ENCODE measurements at places on chromosomes 13 and 19.

GRCh38 chr13:52127783-52128702 is 830 bp downstream of the NEK5 start:
- peak; percentile 15 for DNase-seq

DNA sequence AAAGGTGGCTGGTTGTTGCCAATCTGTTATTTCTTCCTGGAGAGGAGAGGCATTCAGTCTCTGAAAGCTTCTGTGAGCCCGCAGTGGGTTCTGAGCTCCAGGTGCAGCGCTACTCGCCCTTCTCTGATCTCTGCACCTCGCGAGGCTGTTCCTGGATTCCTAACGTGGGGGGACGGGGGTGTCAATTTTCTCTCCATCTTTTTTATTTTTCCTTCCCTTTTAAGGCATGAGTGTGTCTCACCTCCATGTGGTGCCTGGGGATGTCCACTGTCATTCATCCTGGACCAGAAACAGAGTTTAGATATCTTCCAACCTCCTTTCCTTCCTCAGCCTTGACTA is 626 bp downstream of the ZNF233 start:
- no peak for DNase-seq

DNA sequence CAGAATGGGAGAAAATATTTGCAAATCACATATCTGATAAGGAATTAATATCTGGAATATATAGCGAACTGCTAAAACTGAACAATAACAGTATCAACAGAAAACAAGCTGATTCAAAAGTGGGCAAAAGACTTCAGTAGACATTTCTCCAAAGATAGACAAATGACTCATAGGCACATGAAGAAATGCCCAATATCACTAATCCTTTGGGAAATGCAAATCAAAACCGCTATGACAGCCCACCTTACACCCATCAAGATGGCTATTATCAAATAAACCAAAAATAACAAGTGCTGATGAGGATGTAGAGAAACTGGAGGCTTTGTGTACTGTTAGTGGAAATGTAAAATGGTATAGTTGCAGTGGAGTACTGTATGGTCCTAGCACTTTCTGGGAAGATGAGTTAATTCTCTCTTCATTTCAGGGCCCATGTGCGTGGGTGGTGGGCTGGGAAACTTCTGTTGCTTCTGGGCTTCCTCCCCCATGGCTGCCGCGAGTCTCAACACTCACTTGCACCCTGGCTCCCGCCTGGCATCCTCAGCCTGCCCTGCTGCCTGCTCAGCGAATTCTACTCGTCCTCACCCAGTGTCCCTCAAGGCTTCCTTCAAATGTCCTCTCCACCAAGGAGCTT is 12.4 kb upstream of the GJA3 start:
- DNase-seq, result no peak

- no peak for DNase-seq
Measured at GRCh38 chr13:30159446-30159839, 147.9 kb downstream of the KATNAL1 start.

DNA sequence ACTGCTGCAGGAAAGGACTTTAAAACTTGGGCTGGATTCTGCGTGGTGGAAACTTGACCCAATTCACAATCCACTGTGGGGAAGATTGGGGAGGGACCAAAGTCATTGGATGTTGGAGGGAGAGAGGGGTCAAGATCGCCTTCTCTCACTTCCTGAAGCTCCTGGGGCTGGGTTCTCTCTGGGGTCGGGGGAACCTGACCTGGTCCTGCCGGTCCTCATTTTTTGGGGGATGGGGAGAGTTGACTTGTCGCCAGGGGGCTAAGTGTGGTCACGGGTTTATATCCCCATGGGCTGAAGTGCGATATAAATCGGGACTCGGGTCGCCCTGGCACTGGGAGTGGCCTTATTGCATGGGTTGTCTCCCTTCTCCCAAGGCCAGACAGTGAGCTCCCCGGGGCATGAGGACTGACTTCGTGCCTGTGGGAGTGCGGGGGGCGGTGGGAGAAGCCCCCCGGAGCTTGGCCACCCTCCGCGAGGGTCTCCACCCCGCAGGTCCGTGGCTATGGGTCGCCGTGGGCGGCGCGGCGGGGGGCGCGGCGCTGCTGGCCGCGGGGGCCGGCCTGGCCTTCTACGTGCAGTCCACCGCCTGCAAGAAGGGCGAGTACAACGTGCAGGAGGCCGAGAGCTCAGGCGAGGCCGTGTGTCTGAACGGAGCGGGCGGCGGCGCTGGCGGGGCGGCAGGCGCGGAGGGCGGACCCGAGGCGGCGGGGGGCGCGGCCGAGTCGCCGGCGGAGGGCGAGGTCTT is 6.3 kb downstream of the ICAM5 start:
- no peak for DNase-seq

- DNase-seq, result no peak
Measured at GRCh38 chr19:16957151-16957701, 68.4 kb downstream of the F2RL3 start.

- DNase-seq, result peak; percentile 70
Measured at GRCh38 chr19:54191011-54191810, at the start of gene TSEN34. Gene TSEN34 (plus strand): TSS chr19:54191308. CDS start chr19:54191365, 57 bp downstream.

- DNase-seq, result peak; percentile 37
Measured at GRCh38 chr13:37306778-37307544, 201.5 kb upstream of the CSNK1A1L start.

DNA sequence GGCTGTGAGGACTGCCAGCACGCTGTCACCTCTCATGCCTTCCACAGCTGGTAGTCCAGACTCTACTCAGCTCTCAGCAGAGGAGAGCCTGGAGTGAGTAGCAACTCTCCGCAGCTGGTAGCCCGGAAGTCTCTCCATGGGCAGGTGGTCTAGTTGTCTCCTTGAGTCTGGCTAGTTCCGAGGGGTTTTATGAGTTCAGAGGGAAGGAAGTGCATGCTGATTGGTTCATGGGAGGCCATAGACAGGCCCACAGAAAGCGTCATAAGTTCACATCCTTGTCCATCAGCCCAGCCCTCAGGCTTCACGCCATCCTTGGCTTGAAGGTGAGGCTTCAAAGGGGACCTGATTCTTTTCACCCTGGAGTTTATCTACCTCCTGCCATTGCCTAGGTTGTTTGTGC is 2662.4 kb upstream of the PCDH20 start:
- DNase-seq, result peak; percentile 79

- DNase-seq, result no peak
Measured at GRCh38 chr19:57934820-57935665, at the start of gene ZNF418. Gene ZNF418 (minus strand): TSS chr19:57935402. CDS start chr19:57933822, 1,580 bp downstream.

DNA sequence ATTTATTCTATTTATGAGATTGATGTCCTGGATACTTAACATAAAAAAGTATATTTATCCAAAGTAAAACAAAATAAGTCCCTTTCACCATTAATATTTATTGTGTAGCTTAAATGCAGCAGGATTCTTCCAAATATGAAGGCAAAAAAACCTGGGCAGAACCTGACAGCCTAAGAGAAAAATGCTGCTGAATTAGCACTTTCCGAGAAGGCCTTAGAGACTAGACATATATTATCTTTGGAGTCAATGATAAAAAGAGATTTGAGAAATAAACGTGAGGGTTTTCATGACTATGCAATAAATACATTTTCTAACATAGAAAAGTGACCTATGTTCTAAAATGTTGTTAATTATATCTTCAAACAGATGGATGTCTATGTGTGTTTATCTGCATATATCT is 566.9 kb downstream of the PCDH9 start:
- DNase-seq, result no peak

DNA sequence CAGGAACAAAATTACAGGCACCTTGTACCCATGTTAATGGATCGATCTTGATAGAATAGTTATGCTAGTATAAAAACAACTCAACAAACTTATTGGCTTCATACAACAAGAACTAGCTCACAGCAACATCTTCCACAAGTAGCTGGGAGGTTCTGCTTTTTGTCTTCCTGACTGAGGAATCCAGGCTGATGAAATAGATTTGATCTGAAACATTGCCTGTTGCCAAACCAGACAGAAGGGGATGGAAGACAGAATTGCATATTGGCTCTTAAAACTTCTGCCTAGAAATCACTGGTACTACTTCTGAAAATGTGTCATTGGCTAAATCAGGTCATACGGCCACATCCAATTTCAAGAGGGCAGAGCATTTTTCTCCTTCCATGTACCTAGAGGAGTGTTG is 267.3 kb downstream of the RFC3 start:
- no peak for DNase-seq

- no peak for DNase-seq
Measured at GRCh38 chr13:54390841-54391240, 1362.2 kb downstream of the OLFM4 start.

DNA sequence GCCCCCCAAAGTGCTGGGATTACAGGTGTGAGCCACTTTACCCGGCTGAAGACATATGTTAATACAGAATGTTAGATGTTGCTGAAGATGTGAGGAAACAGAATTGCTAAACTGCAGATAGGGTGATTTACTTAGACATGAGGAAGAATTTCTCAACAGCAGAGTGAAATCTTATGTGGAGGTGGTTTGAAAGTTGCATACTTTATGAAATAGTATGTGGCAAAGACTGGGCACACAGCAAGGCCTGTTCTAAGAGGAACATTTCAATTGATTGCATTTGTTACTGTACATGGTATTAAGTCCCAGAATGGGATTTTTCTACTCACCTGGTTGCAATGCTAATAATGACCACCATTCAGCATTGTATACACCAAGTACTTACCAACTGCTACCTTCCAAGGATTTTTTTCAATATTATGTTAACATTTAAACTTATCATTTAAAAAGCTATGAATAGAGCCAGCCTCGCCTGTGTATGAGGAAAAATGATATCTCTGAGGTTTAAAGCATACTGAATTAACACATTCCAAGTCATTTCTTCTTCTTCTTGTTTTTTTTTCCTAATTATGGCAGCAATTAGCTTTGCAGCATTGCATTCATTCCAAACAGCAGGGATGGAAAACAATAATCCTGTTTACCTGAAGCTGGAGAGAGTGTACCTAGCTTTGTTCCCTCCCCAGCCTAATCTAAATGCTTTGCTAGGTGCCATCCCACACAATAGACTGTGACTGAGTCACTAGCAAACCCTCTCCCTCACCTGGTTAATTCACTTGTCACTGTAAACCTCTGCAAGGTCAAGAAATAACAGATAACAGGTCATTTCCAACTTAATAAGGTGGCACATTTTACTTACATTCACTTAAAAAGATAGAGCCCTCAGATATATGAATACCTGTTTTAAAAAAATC is 19.4 kb upstream of the KLF5 start:
- DNase-seq, result no peak

GRCh38 chr13:91278291-91278690 is 69.2 kb upstream of the MIR17HG start:
- no peak for DNase-seq

GRCh38 chr19:21751384-21751783 is 16.0 kb downstream of the ZNF100 start:
- no peak for DNase-seq

- DNase-seq, result no peak
Measured at GRCh38 chr19:8416796-8417195, 3.7 kb downstream of the MARCHF2 start.

DNA sequence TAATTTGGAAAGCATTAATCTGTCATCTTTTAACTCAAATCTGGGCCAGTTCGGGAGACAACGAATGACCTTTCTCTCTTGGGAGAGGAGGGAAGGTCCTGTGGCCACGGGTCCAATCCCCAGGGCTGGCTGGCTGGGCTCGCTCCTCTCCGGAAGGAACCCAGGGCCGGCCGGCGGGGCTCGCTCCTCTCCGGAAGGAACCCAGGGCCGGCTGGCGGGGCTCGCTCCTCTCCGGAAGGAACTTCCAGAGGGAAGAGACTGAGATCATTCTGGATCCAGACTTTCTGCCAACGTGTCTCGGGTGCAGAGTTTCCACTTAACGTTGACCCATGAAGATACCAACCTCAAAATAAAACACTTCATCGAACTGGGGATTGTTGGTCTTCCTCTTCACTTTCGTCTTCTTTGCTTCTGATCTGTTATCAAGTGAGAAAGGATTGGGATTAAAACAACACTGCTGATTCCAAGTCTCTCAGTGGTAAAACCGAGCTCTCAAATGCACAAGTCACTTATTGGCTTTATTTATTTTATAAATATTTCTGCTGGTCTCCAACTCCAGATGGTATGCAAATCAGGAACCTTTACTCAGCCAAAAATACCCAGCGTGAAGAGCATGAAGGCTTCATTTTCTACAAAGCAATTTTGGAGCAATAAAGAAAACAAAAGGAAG is 53.3 kb upstream of the C13orf46 start:
- no peak for DNase-seq

- no peak for DNase-seq
Measured at GRCh38 chr13:43196750-43197370, 173.5 kb downstream of the DNAJC15 start.

DNA sequence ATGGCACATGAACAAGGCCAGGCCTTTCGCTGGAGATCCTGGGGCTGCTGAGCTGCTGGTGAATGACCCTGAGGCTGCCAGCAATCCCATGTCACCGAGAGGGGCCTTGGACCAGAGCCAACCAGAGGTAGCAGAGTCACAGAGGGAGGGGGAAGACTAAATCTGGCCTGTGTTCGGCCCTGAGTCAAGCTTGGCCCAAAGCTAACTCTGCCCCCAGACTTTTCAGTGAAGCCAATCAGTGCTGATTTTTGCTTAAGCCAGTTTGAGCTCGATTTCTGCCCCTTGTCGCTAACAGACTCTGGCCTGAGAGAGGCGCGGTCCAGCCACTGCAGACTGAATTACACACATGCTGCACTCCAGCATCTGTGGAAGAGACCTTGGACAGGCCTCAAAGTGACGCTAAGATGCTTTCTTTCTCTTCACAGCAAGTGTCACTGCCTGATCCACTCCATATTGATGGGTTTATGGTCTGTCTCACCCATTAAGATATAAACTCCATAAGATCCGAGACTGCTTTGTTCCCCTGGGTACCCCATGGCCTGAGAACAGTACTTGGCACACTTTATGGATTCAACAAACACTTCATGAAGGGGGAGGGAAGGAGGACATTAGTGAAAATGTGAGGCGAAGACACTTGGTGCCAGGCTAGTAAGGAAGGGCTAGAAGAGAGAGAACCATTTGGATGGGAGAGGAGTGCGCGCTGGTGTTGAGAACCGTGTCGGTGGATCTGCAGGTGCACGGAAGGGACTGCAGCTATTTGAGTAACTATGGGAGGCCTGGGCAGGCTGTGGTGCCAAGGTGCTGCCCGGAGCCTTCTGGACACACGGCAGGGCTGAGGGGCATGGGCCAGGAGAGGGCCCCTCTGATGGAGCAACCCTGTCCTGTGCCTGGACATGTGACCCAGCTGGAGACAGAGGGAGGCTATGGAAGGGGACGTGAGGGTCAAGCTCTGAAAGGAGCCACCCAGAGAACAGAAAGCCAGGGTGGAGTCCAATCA is 17.6 kb downstream of the RANBP3 start:
- DNase-seq, result no peak

GRCh38 chr13:38685431-38685830 is 1.4 kb upstream of the FREM2 start:
- DNase-seq, result no peak

DNA sequence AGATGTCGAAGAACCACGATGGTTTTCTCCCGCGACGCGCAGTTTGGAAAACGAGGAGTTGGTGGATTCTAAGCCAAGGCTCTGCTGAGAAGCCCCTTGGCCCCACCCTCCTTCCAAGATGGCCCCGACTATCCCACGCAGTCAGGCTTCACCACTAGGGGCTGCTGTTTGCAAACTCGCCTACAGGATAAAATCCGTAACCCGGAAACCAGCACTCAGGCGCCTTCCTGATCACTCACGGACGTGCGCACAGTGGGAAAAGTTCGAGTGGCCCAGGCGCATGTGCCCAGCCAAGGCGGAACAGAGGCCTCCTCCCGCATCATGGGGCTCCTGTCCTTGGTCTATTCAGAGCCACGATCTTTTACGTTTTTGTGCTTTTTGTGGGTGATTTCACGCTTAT is 19.2 kb upstream of the UQCR11 start:
- DNase-seq, result no peak
